Ovary (tissue), 10 donors: ENCODE measurements at places on chromosomes 1 and 21.

GRCh38 chr1:94045465-94046056 lies 75.4 kb downstream of the ABCA4 start:
- peak; percentile 80 for DNase-seq

DNA sequence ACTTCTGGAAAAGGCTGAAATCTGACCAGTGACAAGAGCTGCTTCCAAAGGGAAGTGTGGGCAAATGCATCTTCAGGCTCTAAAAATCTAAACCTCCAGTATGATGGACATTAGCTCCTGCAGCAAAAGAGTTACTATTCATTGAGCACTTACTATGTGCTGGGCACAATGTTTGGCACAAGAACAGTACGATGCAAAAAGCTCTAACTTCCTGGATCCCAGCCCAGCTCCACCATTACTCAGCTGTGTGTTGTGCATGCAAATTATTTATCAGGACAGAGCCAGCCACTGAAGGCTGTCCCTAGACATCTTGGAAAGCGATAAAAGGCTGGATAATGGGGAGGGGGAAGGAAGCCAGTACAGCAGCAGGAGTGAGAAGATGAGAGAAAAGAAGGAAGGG lies 143.5 kb downstream of the ELAVL4 start:
- no peak for DNase-seq

- no peak for DNase-seq
Observed at GRCh38 chr1:8216005-8216404, 101.9 kb upstream of the SLC45A1 start.

GRCh38 chr21:36023092-36023480 lies 37.2 kb downstream of the SETD4 start:
- no peak for DNase-seq

- DNase-seq = no peak
Observed at GRCh38 chr1:62891956-62892562, 108.1 kb downstream of the ATG4C start.

GRCh38 chr1:164609089-164609488 lies 50.1 kb downstream of the PBX1 start:
- no peak for DNase-seq

GRCh38 chr21:35035581-35035980 lies 13.5 kb downstream of the RUNX1 start:
- no peak for DNase-seq

GRCh38 chr1:32128964-32129363 lies 21.1 kb downstream of the KPNA6 start:
- DNase-seq = no peak
